Fibroblast of lung (primary cell): ENCODE measurements at places on chromosomes 13 and 19. TPM values are rescaled to one million over a fixed set of nuclear protein-coding genes. Genes with fewer than 3 reads are reported as not detected.
A peak's percentile ranks its signal among the peaks of the same experiment; 100 is the strongest.

The SRRM5 gene
- under 0.01 TPM in 1 of 2 replicates, not detected in the other for total RNA-seq

- H3K4me3 ChIP-seq: no peak overlapping the region
- no peaks in the 10 kb centered on the region for H3K4me1 ChIP-seq
- H3K27ac ChIP-seq: no peak overlapping the region
- H3K27me3 ChIP-seq: no peaks in the 10 kb centered on the region
- no peaks in the 10 kb centered on the region for H3K36me3 ChIP-seq
These were observed 14.6 kb downstream of the CEACAM3 start for GRCh38 chr19:41811036-41811435.

The RLN3 gene
- not detected in 2 replicates for total RNA-seq

DNA sequence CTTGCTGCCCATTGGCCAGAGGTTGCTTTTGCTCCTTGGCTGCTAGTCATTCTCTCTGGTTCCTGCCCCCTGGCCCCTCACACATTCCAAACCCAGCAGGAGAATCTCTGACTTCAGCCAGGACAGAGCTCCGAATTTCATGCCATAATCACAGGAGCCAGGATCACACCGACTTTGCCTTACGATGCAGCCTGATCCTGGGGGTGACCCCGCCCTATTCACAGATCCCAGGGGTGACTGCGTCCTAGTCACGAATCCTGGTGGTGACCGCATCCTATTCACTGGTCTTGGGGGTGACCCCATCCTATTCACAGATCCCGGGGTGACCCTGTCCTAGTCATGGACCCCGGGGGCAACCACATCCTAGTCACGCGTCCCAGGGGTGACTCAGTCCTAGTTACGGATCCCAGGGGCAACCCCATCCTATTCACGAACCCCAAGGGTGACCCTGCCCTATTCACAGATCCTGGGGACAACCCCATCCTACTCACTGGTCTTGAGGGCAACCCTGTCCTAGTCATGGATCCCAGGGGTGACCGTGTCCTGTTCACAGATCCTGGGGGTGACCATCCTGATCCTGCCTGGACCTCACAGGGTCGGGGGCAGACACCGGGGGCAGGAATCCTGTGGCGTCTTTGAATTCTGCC lies 7.4 kb upstream of the TEX29 start:
- DNase-seq: no peak
- no peaks in the 10 kb centered on the region for H3K36me3 ChIP-seq
- H3K27ac ChIP-seq: no peak overlapping the region
- H3K27me3 ChIP-seq: no peaks in the 10 kb centered on the region
- H3K4me1 ChIP-seq: no peaks in the 10 kb centered on the region

DNA sequence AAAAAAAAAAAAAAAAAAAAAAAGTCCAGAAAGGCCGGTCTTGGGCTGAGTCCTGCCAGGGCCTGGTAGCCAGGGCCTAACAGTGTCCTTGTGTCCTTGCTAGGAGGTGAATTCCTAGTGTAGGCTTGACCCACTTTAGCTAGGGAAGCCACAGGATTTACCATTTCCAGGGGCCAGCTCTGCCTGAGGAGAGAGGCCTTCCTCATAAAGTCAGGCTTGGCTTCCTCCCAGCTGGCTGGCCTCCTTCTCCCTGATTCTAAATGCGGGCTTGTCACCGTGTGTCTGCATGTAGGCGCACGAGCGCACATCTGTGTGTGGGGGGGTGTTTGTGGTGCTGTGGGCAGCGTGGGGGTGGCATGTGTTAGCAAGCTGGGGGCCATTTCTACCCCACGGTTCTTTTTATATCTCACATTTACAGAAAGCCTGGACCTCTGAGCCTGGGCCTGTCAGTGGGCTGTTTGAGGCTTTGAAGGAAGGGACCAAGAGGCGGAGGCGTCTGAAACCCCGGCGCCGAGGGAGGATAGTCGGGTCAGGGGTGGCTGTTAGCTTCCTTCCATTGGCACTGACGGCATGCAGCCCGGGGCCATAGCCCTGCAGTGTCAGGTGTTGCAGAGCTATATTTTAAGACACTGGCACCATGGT lies 31.7 kb downstream of the IER2 start:
- no peaks in the 10 kb centered on the region for H3K27me3 ChIP-seq
- DNase-seq: peak; percentile 61
- H3K27ac ChIP-seq: peak overlapping the region; percentile 34
- H3K4me3 ChIP-seq: no peak overlapping the region

The DNAJC15 gene
- total RNA-seq: 6.2 and 18.5 TPM in 2 replicates

DNA sequence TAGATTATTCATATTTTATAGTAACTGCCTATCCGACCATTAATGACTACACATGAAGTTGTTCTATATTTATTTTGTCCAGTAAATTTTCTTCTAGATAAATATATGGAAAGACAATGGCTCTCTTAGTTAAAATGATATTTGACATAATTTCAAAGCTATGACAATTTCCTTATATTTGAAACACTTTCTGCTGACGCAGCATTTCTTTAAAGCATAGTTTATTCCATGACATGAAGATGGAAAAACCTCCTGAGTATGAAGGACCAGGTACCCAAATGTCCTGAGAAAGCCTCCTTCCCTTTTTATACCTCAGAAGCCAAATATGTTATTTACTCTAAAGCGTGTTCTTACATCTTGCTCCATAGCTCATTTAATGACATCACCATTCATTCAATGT lies 831.6 kb downstream of the EFNB2 start:
- H3K4me3 ChIP-seq: no peak overlapping the region
- DNase-seq: no peak
- no peaks in the 10 kb centered on the region for H3K36me3 ChIP-seq

The ANGPTL8 gene
- not detected in 2 replicates for total RNA-seq

DNA sequence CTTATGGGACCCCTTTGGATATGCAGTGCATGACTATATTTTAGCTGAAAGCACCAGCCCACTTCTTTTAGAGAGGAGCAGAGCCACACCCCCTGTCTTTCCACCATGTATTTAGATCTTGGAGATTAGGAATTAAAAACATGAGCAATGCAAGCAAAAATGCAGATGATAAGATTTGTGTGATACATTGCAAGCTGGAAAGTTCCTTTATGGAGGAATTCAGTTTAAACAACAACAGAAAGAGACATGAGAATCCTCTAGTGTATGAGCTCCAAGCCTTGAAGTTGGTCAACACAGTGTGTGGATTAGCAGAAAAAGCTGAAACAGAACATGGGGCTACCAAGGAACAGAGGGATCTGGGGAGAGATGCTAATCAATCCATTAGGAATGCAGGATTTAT lies 529.8 kb upstream of the NBEA start:
- H3K27ac ChIP-seq: no peak overlapping the region
- H3K4me3 ChIP-seq: no peak overlapping the region
- H3K27me3 ChIP-seq: no peaks in the 10 kb centered on the region
- DNase-seq: peak; percentile 39
- H3K4me1 ChIP-seq: no peaks in the 10 kb centered on the region

The TMEM221 gene
- under 0.01 and 0.17 TPM in 2 replicates for total RNA-seq

DNA sequence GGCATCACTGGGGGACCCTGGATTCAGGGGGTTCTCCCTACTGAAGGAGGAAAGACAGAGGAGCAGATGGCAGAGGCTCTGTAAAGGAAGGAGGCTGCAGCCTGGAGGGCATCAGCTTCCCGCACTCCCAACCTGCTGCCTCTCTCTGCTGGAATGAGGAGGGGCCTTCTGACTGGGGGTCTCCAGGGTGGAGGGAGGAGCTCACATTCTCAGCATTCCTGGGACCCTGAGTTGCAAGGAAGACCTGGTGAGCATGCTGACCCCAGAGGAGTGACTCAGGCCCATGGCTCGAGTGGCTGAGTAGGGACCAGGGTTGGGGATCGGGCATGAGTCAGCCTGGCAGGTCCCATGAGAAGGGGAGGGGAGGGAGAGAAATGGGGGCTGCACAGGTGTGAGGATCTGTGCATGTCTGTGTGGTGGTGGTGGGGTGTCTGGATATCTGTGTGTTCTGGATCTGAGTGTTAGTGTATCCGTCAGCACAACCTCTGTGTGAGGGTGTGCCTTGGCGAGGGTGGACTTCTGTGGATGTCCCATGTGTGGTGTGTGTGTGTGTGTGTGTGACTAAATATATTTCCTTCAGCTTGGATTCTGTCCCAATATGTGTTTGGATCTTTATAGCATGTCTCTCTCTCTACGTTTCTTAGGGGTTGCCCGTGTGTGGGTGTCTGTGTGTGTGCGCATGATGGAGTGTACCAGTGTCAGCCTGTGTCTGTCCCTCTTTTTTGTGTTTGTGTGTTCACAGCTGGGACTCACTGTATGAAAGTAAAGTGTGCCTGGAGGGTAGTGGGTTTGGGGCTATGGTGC lies 4.6 kb downstream of the AXL start:
- peak overlapping the region; percentile 25 for H3K4me3 ChIP-seq
- H3K36me3 ChIP-seq: peaks cover 46% of the 10 kb centered on the region
- H3K27me3 ChIP-seq: no peaks in the 10 kb centered on the region
- peak; percentile 66 for DNase-seq
- H3K4me1 ChIP-seq: peaks cover 50% of the 10 kb centered on the region
- peak overlapping the region; percentile 99 for H3K27ac ChIP-seq

- DNase-seq: no peak
- no peaks in the 10 kb centered on the region for H3K4me1 ChIP-seq
- no peak overlapping the region for H3K4me3 ChIP-seq
- no peak overlapping the region for H3K27ac ChIP-seq
- no peaks in the 10 kb centered on the region for H3K36me3 ChIP-seq
- H3K27me3 ChIP-seq: no peaks in the 10 kb centered on the region
These were observed 202.6 kb upstream of the UFM1 start for GRCh38 chr13:38147050-38147449.

The ZNF625 gene
- 7.7 and 15.0 TPM in 2 replicates for total RNA-seq

GRCh38 chr19:7636317-7636690 lies 606 bp upstream of the STXBP2 start:
- DNase-seq: no peak
- H3K4me3 ChIP-seq: no peak overlapping the region
- no peak overlapping the region for H3K27ac ChIP-seq
- H3K36me3 ChIP-seq: no peaks in the 10 kb centered on the region
- peaks cover 8% of the 10 kb centered on the region for H3K27me3 ChIP-seq

DNA sequence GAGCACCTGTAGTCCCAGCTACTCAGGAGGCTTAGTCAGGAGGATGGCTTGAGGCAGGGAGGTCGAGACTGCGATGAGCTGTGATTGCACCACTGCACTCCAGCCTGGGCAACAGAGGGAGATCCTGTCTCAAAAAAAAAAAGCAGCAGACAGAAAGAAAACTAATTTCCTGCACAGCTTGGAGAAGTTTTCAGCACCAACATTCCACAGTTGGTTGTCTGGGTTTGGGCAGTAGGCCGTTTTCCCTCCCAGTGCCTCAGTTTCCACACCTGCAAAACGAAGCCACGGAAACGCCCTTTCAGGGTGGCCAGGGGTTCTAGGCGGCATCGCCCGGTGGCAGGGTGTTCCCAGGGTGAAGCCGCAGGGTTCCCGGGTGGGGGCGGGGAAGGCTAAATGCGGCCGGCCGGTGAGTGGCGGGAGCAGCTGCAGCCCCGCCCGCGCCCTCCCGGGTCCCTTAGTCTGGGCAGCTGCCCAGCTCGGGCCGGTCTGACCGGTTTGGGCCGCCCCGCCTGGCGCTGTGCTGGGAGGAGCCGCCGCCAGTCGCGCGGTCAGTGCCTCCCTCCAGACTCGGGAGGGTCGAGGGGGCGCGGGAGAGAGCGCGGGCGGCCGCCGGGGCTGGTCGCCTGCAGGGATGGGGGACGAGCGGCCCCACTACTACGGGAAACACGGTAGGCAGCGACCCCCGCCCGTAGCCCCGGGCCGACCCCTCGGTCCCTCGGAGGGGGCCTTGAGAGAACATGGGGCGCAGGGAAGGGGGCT lies at the start of gene SLC44A2:
Gene SLC44A2, plus strand, starts transcription at position 551 of the 759 bp plus-strand sequence. Its CDS starts 81 bp downstream, at position 632.
- peaks cover 5% of the 10 kb centered on the region for H3K36me3 ChIP-seq
- peak within 1 kb of the TSS; percentile 44 for H3K4me3 ChIP-seq
- peak within 1 kb of the TSS; percentile 51 for H3K27ac ChIP-seq
- H3K27me3 ChIP-seq: no peaks in the 10 kb centered on the region

- DNase-seq: no peak
- no peaks in the 10 kb centered on the region for H3K4me1 ChIP-seq
- no peak overlapping the region for H3K4me3 ChIP-seq
- H3K36me3 ChIP-seq: peaks cover 24% of the 10 kb centered on the region
- H3K27me3 ChIP-seq: no peaks in the 10 kb centered on the region
These were observed 23.4 kb downstream of the PIAS4 start for GRCh38 chr19:4030981-4031380.

GRCh38 chr19:7655581-7655980 lies 13.3 kb upstream of the RETN start:
- H3K4me3 ChIP-seq: no peak overlapping the region
- no peak overlapping the region for H3K27ac ChIP-seq
- no peak for DNase-seq
- peaks cover 3% of the 10 kb centered on the region for H3K4me1 ChIP-seq
- H3K36me3 ChIP-seq: no peaks in the 10 kb centered on the region
- no peaks in the 10 kb centered on the region for H3K27me3 ChIP-seq

DNA sequence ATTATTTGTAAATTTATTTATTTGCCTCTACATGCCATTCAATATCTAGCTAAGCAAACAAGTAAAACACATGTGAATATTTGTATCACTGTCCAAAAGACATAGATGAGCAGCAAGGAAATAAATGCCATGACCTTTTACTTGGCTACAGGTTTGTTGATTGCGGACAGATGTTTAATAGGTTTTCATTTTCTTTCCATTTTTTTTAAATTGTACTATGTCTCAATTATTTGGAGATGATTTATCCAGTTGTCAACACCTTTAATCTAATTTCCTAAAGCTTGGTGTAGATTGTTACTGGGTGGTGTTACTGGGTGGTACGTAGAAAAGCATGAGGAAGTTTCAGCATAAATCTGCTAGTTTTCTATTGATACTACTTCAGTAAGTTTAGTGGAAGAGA lies 560.6 kb upstream of the SPRY2 start:
- no peaks in the 10 kb centered on the region for H3K36me3 ChIP-seq
- no peaks in the 10 kb centered on the region for H3K4me1 ChIP-seq
- H3K27ac ChIP-seq: no peak overlapping the region

The IGFL2 gene
- not detected in 2 replicates for total RNA-seq

DNA sequence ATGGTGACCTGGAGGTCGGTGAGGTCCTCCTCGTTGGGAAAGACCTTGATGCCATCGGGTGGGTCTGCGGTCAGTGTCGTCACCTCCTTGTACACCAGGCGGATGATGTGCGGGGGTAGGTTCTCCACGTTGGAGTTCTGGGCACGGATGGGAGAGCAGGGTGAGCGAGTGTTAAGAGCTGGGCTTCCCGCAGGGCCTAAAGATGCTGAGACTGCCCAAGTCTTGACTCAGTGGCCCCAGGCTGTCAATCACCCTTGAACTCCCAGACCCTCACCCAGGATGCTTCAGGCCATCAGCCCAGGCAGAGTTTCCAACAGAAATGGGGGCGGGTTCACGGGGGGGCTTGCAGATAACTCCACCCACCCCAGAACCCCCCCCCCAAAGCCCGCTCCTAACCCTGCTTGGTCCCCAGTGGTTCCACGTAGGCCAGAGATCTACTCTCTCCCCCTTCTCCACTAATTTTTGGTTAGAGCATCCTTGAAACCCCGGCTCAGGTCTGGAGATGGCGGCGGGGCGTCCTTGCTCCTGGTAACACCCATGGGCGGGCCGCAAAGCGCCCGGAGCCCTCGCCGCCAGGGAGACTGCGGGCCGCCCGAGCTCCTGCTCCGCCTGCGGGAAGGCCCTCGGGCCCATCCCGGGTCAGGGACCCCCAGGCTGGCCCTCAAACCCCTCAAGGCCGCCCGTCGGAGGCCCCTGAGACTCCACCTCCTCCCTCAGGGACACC lies 600 bp downstream of the UBE2S start:
- H3K27ac ChIP-seq: peak overlapping the region; percentile 98
- peak overlapping the region; percentile 92 for H3K4me3 ChIP-seq
- H3K4me1 ChIP-seq: peaks cover 19% of the 10 kb centered on the region
- DNase-seq: peak; percentile 37
- peaks cover 17% of the 10 kb centered on the region for H3K36me3 ChIP-seq
- no peaks in the 10 kb centered on the region for H3K27me3 ChIP-seq

GRCh38 chr19:2015608-2015950 lies at the start of gene BTBD2:
Gene BTBD2 (minus strand): TSS chr19:2015714. CDS start chr19:2015703, 11 bp downstream.
- H3K4me1 ChIP-seq: no peaks in the 10 kb centered on the region
- peak within 1 kb of the TSS; percentile 32 for H3K27ac ChIP-seq
- H3K36me3 ChIP-seq: peaks cover 2% of the 10 kb centered on the region
- no peaks in the 10 kb centered on the region for H3K27me3 ChIP-seq
- DNase-seq: peak; percentile 84
- peak within 1 kb of the TSS; percentile 62 for H3K4me3 ChIP-seq
